Fibroblast of skin of right biceps (primary cell): ENCODE measurements at places on chromosomes 16 and 17.

GRCh38 chr17:49859991-49860953 lies 12.4 kb upstream of the TAC4 start:
- DNase-seq = no peak

DNA sequence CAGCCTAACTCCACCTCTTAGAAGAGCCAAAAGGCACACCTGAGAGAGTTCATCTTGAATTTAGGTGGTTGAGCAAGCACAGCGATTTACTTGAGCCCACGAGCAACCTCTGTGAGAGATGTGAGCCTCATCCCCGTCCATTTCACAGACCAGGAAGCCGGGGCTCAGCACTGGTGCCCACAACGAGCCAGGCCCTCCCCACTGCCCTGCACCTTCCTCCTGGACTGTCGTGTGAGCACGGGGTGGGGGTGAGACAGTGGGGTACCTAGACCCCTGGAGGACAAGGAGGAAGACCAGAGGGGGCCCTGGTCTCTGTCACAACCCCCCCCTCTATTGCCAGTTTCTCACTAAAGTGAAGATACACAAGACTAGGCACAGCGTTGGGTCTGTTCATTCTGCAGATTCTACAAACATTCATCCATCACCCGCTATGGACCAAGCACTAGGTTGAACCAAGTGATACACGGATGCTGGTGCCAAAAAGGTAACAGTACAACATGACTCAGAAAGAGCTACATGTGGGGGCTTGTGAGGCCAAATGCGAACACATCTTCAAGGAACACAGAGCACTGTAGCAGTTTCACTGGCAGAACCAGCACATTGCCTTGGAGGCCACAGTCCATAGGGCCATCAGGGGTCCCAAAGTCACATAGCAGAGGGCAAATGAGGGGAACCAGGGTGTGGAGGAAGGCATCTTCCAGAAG lies 231.9 kb downstream of the PARN start:
- DNase-seq = no peak

DNA sequence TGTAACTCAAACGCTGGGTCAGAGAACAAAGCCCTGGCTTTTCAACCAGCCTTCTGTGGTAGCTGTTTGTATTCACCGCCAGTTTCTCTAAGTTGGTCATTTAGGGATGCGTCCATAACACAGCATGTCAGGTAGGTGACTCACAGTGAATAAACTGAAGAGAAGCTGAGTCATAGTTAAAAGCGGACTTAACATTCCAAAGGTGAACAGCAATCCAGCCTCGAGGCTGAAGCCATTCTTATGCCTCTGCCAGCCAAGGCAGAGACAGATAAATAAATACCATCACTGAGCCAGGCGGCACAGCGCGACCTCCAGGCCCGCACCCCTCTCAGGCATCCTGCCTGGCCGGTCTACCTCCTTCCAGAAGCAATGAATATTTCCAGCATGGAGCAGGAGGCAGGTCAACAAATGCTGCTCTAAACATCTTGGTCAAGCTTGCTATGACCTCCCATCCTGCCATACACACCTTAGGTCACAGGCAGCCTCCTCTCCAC lies 12.4 kb upstream of the CACNG4 start:
- DNase-seq = peak; percentile 86

GRCh38 chr17:80146121-80147034 lies 550 bp downstream of the EIF4A3 start:
- DNase-seq = no peak

- no peak for DNase-seq
Measured at GRCh38 chr16:30028438-30029076, 2.5 kb downstream of the TLCD3B start.

- DNase-seq = no peak
Measured at GRCh38 chr16:8716592-8716991, 42.2 kb downstream of the ABAT start.

- no peak for DNase-seq
Measured at GRCh38 chr17:57976594-57976993, 11.5 kb downstream of the VEZF1 start.

DNA sequence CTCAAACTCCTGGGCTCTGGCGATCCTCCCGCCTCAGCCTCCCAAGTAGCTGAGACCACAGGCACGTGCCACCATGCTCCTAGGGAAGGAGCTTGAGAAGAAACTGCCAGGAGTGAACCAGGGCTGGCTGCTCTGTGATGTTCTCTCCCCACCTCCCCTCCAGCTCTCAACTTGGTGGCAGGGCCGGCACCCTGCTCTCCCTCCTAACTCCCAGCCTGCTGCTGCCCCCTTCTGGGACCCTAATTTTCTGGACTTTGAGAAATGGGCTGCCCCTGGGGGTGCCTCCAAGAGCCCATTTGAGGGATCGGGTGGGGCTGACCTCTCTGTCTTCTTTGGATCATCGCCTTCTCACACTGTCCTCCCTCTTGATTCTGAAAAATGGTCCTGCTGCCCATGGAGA lies 14.9 kb upstream of the STAT3 start:
- no peak for DNase-seq

DNA sequence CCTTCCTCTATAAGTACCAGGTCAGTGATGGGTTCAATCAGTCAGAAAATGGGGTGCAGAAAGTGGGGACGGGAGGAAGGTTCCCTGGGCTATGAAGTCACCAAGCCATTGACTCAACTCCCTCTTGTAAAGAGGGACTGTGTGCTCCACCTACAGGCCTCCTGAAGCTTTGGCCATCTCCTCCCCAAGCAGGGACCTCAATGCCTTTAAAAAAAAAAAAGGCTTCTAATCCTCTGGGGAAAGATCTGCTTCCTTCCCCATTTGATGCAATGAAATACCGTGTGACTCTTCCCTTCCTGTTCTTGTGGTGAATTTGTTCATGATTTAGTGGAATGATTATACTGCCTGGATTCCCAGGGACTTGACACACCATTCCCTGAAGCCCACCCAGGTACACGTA lies 30.8 kb downstream of the VWA3A start:
- DNase-seq = no peak

GRCh38 chr17:51548125-51548524 lies 287.8 kb downstream of the UTP18 start:
- DNase-seq = no peak

GRCh38 chr17:76094046-76094445 lies 9.5 kb downstream of the EXOC7 start:
- DNase-seq = no peak

DNA sequence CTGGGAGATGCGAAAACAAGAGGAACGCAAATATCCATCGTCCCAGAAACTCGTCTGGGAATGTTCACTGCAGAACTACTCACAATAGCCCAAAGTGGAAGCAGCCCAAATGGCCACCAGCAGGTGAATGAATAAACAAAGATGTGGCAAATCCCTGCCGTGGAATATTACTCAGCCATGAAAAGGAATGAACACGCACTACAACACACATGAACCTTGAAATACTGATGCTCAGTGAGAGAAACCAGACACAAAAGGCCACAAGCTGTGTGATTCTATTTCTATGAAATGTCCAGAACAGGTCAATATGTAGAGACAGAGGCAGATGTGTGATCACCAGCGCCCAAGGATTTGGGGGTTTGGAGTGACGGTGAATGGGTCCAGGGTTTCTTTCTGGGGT lies 169.8 kb downstream of the IRF8 start:
- no peak for DNase-seq

DNA sequence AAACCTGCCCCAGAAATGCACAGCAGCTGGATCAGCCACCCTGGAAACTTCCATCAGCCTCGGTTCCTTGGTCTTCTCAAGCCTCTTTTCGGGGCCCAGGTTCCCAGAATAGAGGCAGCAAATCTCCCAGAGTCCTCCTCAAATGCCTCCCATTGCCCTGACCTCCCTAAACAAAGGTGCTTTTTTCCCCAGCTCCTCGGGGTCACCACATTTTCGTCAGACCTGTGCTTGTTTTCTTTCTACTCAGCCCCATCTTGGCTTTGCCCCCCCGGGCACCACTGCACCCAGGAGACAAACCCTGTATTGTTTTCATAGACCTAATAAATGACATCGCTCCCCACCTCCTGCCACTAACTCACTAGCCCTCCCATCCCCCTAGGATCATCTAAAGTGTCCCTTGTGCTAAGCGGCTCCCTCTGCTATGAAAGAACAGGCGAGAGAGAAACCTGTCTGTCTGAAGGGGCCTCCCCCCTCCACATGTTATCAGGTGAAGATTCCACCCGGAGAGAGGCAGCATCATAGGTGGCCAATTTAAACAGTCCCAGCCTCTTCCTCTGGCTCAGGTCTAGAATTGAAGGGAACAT lies 451.1 kb downstream of the SOX9 start:
- no peak for DNase-seq
